ENCODE measurements at places on chromosomes 6 and 20.

- no peak for DNase-seq
Measured at GRCh38 chr6:26660000-26660361, 435 bp upstream of the ZNF322 start.

GRCh38 chr6:110467566-110468140 lies 8.8 kb downstream of the SLC22A16 start:
- no peak for DNase-seq

DNA sequence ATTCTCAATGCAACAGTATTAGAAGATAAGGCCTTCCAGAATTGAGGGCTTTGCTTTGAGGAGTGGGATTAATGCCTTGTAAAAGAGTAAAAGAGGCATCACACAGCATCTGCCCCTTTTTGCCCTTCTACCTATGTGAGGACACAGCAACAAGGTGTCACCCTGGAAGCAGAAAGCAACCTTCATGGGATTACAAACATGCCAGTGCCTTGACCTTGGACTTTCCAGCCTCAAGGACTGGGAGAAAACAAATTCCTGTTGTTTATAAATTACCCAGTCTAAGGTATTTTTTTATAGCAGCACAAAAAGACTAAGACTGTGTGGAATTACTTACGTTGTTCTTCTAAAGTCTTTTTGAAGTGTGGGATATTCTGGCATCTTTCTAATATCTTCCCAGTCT lies 150.0 kb upstream of the SLC22A16 start:
- DNase-seq = no peak

GRCh38 chr6:170202416-170203135 lies 88.3 kb downstream of the DLL1 start:
- no peak for DNase-seq

DNA sequence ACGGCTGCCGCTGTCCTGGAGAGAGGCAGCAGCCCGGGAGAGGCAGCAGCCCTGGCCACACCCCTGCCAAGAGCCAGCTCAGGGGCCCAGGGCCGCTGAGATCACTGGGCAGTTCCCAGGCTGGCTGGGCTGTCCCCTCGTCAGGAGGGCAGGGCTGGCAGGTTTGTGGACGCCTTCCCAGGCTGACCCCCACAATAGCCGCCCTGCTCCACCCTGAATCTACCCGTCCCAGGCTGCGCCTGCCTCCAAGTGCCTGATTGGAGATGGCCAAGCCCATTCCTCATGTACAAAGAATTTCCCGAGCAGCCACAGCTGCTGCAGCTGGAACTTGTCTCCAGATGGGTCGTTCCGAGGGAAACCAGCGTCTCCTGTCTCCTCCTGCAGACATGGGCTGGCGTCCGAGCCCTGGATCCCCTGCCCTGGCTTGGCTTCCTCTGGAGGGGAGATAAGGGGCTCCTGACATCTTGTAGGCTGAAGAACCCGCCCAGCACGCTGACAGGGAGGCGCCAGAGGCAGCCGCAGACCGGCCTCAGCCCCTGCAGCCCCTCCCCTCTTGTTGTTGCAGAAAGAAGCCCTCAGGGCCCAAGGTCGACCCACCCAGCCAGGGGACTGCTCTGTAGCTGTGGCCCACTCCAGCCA lies 9.4 kb upstream of the GATA5 start:
- peak; percentile 5 for DNase-seq

GRCh38 chr20:17226410-17227218 lies at the start of gene PCSK2:
PCSK2 (plus strand) TSS chr20:17227040; CDS start chr20:17227306, 266 bp downstream.
- DNase-seq = peak; percentile 77

DNA sequence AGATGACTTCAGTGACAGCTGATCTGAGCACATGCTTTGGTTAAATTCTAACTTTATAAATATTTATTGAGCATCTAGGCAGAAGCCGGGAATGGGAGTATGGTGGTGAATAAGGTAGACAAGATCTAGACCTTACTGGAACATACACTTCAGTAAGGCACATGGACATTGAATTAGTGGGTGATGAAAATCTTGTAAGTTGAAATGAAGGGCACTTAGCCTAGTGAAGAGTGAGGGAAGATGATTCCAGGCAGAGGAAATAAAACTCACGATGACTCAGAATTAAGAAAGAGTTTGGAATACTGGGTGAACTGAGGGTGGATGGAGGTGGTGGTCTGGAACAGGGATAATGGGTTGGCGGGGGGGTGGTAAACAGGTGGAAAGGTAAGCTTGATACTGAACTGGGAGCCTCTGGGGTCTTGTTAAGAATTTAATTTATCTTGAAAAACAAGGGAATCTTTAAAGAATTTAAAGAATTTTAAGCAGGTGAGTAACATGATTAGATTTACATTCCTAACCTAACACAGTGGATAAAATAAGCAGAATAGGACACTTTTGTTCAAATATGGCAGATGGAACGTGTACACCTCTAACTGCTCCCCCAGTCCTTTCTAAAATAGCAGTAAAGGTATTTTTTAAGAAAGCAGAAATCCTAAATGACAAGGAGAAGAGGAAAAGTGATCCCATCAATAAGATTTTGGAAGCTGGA lies 75.2 kb upstream of the ARHGAP18 start:
- peak; percentile 23 for DNase-seq

DNA sequence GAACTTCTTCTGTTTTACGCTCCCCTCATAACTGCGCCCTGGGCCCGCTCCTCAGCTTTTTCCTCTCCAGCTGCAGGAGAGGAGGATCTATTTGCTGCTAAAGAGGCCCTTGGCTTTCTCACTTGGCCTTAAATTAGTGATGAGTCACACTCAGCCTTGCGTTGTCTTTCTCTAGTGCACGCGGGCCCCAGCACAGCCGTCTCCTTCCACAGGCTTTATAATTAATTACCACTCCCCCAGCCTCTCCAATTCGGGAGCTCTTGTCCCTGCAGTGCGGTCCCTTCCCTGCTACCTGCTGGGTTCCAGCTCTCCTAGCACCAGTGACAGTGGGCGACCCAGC lies 25.2 kb downstream of the PACSIN1 start:
- DNase-seq = peak; percentile 44

GRCh38 chr6:38326837-38327236 lies 312.9 kb downstream of the BTBD9 start:
- DNase-seq = no peak

DNA sequence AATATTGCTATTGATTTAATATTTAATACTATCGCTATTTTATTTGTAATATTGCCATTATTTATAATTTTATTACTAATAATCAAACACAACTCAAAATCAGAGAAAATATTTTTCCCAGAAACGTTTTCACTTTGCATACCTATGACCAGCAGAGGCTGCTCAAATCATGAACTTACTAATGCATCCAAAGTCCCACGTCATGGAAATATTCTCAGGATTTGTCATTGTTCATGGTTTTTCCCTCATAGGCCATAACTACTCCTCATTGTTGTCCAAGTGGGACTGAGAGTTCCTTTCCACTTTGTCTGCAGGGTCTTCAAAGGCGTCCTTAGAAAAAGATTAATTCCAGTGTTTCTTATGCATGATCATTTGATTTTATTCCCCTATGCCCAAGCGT lies 344.8 kb downstream of the THBS2 start:
- peak; percentile 80 for DNase-seq

- DNase-seq = peak; percentile 93
Measured at GRCh38 chr6:43702534-43703440, 15.2 kb upstream of the MRPS18A start.

DNA sequence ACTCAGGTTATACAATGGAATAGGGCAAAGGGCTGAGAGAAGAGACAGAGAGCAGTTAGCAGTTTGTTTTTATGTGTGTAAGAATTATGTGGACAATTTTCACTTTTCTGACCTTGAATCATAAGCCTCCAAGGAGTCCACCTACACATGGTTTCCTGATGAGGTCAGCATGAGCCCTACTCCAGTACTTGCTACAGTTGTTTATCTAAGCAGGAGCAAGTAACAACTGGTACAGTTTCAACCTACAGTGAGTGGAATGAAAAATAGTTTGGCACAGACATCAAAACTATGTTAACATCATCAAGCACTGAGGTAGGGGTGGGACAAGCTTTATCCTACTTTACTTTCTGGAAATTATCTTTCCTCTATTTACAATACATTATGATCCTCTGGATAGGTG lies 426.7 kb upstream of the ID4 start:
- DNase-seq = peak; percentile 53

GRCh38 chr6:91633374-91634111 lies 1046.7 kb upstream of the MAP3K7 start:
- DNase-seq = no peak

- DNase-seq = no peak
Measured at GRCh38 chr20:43011491-43011890, 178.2 kb downstream of the PTPRT start.

GRCh38 chr6:28134015-28134414 lies 7.7 kb upstream of the ZKSCAN8 start:
- peak; percentile 52 for DNase-seq

GRCh38 chr6:120186080-120186479 lies 836.5 kb upstream of the MAN1A1 start:
- DNase-seq = no peak

DNA sequence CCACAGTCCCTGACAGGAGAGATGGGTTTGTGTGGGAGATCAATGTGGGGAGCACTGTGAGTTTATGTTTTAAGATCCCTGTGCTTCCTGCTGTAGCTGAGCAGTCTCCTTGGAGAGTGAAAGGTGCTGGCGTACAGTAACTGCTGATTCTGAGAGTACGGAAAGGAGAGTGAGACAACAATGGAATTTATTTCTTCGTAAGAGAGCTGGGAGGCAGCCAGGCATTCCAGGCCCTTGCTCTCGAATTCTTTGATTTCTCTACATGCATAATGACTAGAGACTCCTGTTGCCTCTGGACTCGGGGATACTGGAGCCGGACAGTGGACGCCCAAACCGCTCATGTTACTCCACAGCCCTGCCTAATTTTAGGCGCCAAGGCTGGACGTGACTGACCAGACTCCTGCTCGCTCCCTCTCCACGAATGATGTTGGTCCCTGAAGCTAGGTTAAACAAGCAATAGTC lies 131.0 kb upstream of the PHACTR1 start:
- peak; percentile 74 for DNase-seq

DNA sequence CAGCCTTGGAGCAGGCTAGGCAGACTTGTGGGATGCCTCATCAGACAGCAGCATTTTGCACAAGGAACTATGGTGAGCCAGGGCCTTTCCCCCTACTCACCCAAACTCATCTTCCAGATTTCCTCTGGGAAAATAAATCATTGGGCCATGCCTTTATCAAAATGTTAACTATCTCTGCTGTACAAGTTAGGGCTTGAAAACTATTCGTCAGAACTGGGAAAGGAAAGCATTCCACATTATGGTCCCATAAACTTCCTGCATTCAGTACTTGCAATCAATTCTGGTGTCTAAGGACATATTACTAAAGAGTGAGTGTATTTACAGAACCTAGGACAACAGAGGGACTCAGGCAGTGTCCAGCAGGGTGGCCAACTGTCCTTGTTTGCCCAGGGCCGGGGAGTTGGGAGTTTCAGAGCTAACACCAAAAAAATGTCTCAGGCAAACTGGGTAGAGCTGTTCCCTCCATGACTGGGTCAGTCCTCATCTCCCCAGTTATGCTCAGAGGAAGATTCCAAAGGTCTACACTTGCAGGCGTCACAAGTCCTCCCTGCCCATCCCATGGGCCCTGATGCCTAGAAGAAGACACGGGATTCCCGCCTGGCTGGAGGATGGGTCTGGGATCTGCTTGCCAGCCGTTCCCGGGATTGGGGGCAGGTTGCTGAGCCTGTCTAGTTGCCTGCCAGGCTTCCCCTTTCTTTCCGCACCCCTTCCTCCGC lies 72.2 kb downstream of the SLC22A3 start:
- DNase-seq = no peak

- no peak for DNase-seq
Measured at GRCh38 chr6:45434381-45434700, 56.6 kb upstream of the SUPT3H start.

GRCh38 chr20:50141811-50142561 lies 11.5 kb downstream of the PEDS1 start:
- no peak for DNase-seq

DNA sequence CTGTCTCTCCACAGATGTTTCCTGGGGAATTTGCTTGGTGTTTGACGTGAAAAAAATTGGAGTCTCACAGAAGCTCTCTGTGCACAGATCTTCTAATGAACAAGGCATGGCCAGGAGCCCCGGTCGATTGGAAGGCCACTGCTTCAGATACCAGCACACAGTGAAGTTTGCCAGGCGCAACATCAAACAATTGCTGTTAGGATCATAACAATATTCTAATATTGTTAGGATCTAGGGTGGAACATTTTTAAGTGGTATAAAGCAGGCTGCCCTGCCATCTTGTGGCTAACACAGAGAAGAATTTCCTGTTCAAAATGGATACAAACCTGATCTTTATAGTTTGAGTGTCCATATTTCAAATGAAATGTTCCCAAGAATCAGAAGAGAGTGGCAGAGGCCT lies 64.1 kb downstream of the C6orf118 start:
- DNase-seq = peak; percentile 34

GRCh38 chr6:138499303-138500018 lies at the start of gene NHSL1:
NHSL1 (minus strand) TSS chr6:138499494; CDS start chr6:138499290, 204 bp downstream.
- DNase-seq = peak; percentile 74

DNA sequence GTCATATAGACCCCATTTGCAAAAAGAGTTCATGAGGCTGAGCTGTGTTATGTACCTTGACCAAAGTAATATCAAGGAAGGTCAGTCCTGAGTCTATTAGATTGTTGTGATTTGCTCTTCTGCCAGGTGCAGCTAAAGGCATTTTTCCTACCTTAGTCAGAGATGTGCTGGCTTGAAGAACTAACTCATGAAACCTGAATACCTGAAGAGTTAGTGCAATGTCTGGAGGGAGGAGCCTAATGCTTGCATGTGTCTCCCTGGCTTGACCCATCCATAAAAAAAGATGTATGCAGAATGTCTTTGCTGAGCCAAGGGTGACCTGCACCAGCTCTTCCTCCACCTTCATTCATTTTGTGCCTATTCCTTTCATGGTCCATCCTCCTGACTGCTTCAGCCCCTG lies 742.0 kb downstream of the KIF16B start:
- DNase-seq = no peak

DNA sequence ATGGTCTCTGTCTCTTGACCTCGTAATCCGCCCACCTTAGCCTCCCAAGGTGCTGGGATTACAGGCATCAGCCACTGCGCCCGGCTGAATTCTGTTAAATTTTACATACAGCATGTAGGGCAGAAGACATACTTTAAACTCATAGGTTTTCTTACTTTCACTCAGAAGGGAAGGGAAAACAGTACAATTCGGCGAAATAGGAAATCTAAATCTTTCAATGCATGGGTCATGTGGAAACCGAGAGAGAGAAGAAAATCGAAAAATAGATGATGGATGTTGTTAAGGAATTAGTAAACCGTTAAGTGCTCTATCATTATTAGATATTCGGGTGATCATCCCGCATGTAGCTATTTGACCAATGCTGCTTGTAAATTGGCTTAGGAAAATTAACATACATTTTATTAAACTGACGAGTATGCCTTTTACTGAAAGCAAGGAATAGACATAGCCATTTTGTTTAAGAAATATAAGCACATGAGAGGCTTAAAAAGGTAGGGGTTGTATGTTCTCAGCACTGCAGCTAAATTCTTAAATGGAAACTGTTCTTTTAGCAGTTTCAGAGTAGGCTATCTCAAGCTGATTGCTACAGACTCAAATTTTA lies 164.7 kb upstream of the AGPAT4 start:
- DNase-seq = no peak

GRCh38 chr20:58492795-58493524 lies 22.2 kb downstream of the APCDD1L start:
- DNase-seq = no peak

- no peak for DNase-seq
Measured at GRCh38 chr20:34880215-34880850, 3.9 kb downstream of the ACSS2 start.

- peak; percentile 35 for DNase-seq
Measured at GRCh38 chr6:72861935-72862432, 240.1 kb downstream of the KCNQ5 start.

- no peak for DNase-seq
Measured at GRCh38 chr6:36906539-36907325, 21.0 kb downstream of the C6orf89 start.
